ENCODE measurements at places on chromosomes 13 and 19. TPM values are rescaled to one million over a fixed set of nuclear protein-coding genes. Genes with fewer than 3 reads are reported as not detected.

Gene GIPR
- 0.21 TPM for polyA plus RNA-seq

Gene CGB1
- not detected for polyA plus RNA-seq

Gene PSG3
- polyA plus RNA-seq = not detected

Gene LGALS14
- polyA plus RNA-seq = not detected

Gene ZNF492
- 0.38 TPM for polyA plus RNA-seq

Gene ASPDH
- not detected for polyA plus RNA-seq

Gene PSG11
- not detected for polyA plus RNA-seq

Gene DCT
- not detected for polyA plus RNA-seq

Gene ATCAY
- not detected for polyA plus RNA-seq

Gene SF3A2
- polyA plus RNA-seq = 36.2 TPM

Gene PALM
- polyA plus RNA-seq = not detected

Gene ZNF610
- polyA plus RNA-seq = 1.8 TPM

All from CD8-positive, alpha-beta memory T cell (primary cell).